ENCODE measurements at places on chromosomes 16 and 17. TPM values are rescaled to one million over a fixed set of nuclear protein-coding genes. Genes with fewer than 3 reads are reported as not detected.

FBXL16 gene
- not detected for total RNA-seq

DNA sequence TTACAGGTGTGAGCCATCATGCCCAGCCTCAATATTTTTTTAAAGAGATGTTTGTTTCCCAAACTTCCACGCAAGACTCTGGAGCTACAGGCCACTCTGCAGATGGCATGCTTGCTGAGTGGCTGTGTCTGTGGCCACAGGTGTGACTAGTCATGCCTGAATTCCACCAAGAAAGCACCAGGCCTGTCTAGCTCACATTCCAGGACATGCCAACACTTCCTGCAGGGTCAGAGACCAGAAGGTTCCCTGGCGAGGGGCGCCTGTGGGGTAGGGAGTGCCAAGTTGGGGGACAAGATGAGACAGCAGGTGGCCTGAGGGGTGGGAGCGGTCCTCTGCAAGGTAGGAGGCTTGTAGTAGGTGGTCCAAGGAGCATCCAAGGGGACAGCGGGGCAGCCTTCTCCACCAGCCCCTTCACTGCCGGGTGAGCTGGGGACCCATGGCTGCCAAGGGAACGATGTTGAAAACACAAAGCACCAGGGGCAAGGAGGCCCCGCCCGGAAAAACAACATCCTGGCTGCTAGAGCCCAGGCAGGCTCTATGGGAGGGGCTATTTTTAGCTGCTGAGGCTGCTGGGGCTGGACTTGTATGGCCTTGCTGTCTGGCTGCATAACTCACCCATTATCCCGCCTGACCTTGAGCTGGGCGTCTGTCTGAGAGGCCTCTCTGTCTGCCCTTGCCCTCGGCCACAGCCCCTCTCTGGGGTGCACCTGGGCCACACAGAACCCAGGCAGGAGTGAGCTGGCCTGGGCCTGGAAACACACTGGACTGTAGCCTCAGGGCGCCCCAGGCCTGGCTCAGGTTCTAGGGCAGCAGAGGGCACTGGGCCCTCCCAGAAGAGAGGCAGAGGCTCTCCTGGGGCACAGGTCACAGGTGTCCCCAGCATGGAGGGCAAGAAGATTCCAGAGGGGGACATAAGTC is 5.7 kb downstream of the TRIM47 start:
- peaks cover 43% of the 10 kb centered on the region for H3K4me1 ChIP-seq
- H3K27ac ChIP-seq = peak overlapping the region; percentile 95
- peak; percentile 75 for DNase-seq
- no peaks in the 10 kb centered on the region for H3K36me3 ChIP-seq
- H3K27me3 ChIP-seq = no peaks in the 10 kb centered on the region

- DNase-seq = no peak
- no peaks in the 10 kb centered on the region for H3K36me3 ChIP-seq
- no peak overlapping the region for H3K4me3 ChIP-seq
- no peak overlapping the region for H3K27ac ChIP-seq
- H3K27me3 ChIP-seq = no peaks in the 10 kb centered on the region
- peaks cover 22% of the 10 kb centered on the region for H3K4me1 ChIP-seq
Observed at GRCh38 chr17:17767887-17768418, 68.8 kb downstream of the SREBF1 start.

GRCh38 chr16:11768849-11769248 is 26.2 kb upstream of the TXNDC11 start:
- peaks cover 5% of the 10 kb centered on the region for H3K36me3 ChIP-seq
- no peak overlapping the region for H3K27ac ChIP-seq
- H3K27me3 ChIP-seq = no peaks in the 10 kb centered on the region
- H3K4me1 ChIP-seq = no peaks in the 10 kb centered on the region
- H3K4me3 ChIP-seq = no peak overlapping the region
- DNase-seq = no peak

GRCh38 chr17:81576621-81577277 is 24.6 kb upstream of the FAAP100 start:
- H3K4me3 ChIP-seq = peak overlapping the region; percentile 55
- no peak for DNase-seq
- no peaks in the 10 kb centered on the region for H3K4me1 ChIP-seq
- no peaks in the 10 kb centered on the region for H3K27me3 ChIP-seq
- no peak overlapping the region for H3K27ac ChIP-seq
- H3K36me3 ChIP-seq = no peaks in the 10 kb centered on the region

DNA sequence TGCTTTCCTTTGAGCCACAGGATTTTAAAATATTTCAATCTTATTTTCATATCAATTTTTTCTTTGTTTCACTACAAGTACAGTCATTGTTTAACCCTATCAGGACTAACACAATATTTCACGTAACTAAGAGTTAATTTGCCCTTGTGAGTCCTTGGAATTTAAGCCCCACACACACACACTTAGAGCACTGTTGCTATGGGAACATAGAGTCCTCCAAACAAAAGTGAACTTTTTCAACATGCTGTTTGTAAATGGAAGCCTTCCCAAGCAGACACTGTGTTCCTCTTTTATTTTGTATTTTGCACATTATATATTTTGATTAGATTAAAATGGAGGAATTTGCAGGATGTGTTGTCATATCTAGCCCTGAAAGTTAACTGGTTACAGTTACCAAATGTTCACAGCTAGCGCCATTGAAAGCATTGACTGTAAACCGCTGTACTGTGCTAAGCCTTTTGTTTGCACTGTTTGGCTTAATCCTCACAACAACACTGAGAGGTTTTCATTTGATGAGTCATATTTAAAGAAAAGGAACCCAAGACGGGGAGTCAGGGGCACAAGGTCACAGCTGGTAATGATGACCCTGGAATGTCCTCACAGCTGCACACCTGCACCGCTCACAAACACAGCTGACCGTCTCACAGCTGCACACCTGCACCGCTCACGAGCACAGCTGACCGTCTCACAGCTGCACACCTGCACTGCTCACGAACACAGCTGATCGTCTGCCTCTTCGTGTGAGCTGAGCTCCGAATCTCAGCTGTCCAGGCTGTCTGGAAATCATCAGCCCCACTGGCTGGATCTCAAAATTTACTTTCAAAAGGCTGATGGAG is 6.3 kb downstream of the HSBP1 start:
- H3K36me3 ChIP-seq = no peaks in the 10 kb centered on the region
- H3K4me3 ChIP-seq = no peak overlapping the region
- no peaks in the 10 kb centered on the region for H3K27me3 ChIP-seq
- no peak overlapping the region for H3K27ac ChIP-seq

DNA sequence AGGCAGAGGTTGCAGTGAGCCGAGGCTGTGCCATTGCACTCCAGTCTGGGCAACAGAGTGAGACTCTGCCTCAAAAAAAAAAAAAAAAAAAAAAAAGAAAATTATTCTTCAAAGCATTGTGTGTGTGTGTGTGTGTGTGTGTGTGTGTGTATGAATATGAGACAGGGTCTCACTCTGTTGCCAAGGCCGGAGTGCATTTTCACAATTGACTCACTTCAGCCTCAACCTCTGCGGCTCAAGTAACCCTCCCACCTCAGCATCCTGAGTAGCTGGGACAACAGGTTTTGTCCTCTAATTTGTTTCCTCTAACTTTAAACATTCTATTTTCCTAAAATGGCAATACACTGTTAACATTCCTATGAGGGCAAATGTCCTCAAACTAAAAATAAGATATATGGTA is 7.7 kb downstream of the FBXO47 start:
- H3K27me3 ChIP-seq = no peaks in the 10 kb centered on the region
- no peak overlapping the region for H3K4me3 ChIP-seq
- no peaks in the 10 kb centered on the region for H3K4me1 ChIP-seq
- H3K36me3 ChIP-seq = no peaks in the 10 kb centered on the region
- no peak overlapping the region for H3K27ac ChIP-seq

DNA sequence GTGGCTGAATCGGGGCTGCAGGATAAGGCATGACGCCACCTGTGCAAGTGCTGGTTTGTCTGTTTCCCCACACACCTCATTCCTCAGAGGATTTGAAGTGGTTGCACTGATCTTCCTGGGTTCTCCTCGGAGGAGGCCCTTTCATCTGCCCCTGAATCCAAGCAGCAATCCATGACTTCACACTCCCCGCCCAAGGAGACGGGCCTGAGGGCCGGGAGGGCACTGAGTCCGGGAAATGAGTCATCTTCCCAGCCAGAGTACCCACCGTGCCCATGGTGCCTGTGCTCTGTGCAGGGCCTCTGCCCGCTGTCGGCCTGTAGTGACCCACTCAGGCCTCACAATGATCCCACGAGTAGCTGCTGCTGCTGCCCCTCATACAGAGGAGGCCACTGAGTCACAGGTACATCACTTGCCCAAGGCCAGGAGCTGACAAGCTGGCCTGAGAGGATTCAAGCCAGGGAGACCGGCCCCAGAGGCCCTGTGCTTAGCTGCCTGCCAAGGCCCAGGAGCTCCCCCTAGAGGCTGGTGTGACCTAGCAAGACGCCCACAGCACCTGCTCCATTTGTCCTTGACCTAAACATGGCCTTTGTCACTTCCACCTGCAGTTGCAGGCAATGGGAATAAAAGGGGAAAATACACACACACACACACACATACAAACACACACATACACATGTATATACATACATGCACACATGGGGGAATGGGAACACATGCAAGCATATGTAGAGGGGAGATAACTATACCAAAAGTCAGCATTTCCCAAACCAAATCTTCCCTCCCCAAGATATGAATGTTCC is 240.0 kb downstream of the C16orf95 start:
- DNase-seq = no peak
- no peaks in the 10 kb centered on the region for H3K4me1 ChIP-seq
